Fibroblast of villous mesenchyme (primary cell): ENCODE measurements at places on chromosomes 12 and 14. TPM values are rescaled to one million over a fixed set of nuclear protein-coding genes. Genes with fewer than 3 reads are reported as not detected.

DNA sequence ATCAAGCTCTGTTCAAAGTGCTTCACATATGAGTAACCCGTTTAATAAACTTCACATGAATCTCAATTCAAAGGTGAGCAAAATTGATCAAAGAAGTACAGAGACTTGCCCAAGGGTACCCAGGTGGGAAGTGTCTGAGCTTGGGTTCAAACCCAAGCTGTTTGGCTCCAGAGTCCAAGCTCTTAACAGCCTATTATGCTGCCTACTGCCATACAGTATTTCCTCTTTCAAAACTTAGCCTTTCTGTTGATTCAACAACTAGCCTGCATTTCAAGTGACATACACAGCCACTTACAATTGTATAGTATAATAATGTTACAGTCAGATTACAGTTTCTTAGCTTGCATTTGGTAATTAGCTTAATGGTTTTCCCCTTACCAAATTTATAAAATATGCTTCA lies 29.7 kb downstream of the FRMD6 start:
- no peak for DNase-seq

DNA sequence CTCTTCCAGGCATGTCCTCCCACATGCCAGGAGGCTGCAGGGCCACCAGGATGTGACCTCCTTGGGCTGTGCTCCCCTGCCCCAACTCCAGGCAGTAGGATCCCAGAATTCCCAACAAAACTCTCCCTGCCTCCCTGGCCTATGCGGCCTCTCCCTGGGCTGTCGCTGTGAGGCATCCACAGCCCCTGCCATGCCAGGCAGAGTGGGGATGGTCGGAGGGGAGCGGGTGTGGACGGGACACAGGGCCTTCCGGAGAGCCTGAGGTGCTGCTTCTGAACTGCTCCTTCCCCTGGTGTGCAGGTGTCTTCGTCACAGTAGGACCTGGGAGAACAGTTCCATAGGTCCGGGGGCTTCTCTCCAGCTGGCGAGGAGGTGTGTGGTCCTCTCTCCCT lies 18.3 kb downstream of the GPR132 start:
- DNase-seq: no peak

DNA sequence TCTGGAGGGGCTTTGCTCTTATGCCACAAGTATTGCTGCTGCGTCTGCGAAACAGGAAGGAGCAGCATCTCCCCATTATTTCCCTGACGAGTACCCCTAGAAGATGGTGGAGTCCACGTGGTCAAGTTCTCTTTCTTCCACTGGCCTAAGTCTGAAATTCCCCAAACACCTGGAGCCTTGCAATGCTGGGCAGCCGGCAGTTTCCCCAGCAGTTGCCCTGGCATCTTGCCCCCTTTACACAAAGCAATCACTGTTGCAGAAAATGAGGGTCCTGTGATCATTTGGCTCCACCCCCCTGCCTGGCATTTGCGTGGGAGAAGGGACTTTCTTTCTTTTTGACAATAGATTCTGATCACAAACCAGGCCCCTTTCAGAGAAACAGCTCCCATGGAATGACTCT lies 56.9 kb downstream of the FOS start:
- no peak for DNase-seq

- DNase-seq: no peak
Measured at GRCh38 chr14:96309133-96309895, 53.3 kb downstream of the BDKRB1 start.

DNA sequence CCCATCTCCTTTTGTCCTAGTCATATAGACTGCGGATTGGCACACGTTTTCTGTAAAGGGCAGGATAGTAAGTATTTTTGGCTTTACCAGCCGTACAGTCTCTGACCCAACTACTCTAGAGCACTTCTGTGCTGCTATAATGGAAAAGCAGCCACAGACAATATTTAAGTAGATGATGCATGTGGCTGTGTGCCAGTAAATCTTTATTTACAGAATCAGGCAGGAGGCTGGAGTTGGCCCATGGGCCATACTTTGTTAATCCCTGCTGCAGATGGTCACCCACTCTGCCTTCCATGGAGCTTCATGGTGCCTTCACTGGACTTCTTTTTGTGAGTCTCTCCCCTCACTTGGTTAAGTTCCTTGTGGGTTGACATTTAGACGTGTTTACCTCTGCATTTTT lies 584.5 kb upstream of the TBX3 start:
- no peak for DNase-seq

- DNase-seq: no peak
Measured at GRCh38 chr14:79332504-79333197, 878.7 kb downstream of the DIO2 start.

GRCh38 chr14:56844406-56845002 lies 34.2 kb upstream of the OTX2 start:
- no peak for DNase-seq

- DNase-seq: no peak
Measured at GRCh38 chr14:58815794-58816193, 178.0 kb downstream of the DACT1 start.

GRCh38 chr12:104623883-104624282 lies 167.1 kb downstream of the CHST11 start:
- no peak for DNase-seq

DNA sequence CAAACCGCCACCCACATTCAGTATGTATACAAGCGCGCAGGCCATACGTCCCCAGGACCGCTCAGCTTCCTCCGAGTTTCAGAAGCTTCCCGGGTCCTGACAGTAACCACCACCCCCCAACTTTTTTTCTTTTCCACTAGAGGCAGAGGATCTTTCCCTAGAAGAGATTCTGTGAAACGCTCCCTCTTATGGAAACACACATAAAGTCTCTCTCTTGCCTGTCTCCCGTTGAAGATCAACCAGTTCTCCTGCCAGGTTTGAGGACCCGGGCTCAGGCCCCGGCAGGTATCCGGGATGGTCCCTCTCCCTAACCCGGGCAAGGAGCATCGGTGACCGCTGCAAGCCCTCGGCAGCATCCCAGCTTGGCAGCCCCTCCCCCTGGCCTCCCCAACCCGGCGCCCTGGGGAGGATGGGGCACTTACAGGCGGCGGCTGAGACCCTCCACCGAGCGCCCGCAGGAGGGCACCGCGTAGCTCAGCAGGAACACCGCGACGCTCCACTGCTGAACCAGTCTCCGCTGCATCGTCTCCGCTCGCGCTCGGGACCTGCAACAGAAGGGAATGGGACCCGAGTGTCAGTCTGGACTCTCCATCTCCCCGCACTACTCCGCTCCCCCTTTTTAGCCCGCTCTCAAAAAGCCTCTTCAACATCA lies 3.4 kb downstream of the PTHLH start:
- DNase-seq: peak; percentile 28

DNA sequence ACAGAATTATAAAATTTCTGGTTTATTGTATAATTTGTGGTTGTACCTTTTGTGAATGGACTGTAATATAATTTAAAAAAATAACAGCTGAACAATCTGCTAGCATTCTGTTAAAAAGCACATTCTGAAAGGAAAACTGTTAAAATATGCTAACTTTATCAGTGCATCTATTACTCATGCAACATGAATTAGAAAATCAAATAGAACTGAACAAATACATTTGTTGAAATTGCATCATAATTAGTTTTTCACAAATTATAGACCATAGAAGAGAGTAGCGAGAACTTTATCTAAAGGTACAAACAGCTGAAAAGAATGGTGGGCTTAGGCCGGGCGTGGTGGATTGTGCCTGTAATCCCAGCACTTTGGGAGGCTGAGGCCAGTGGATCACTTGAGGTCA lies 33.0 kb downstream of the PTPN21 start:
- peak; percentile 27 for DNase-seq

DNA sequence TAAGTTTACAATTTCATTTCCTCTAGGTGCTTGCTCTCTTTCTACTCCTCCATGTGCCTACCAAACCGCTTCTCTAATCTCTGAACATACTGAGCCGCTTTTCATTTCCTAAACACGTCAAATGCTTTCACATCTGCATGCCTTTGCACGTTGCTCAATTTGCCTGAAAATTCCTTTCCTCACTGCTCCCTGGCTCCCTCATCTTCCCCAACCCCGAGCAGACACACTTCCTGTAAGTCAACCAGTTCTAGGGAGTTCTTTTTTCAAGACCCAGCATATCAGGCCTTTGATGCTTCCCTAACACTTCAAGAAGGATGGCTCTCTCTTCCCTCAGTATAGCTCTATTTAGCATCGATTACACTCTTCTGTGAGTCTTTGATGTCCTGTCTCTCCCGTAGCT lies 50.3 kb downstream of the LMO3 start:
- DNase-seq: peak; percentile 65

DNA sequence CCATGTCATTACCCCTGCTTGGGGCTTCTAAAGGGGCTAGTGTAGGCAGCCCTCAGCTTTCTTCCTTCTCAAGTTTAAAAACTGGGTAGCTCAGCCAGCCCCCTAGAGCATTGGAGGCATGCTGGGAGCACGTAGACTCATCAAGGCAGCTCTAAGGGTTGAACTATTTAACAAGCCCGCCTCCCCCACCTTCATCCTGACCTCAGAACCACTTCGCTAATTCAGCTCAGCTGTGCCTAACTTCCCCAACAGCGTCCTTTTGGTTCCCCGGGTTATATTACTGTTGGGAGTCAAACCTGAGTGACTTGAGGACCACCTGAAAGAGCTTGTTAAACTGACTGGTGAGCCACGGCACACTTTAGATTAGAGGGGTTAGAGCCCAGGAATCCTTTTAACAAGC lies 30.1 kb downstream of the MAX start:
- no peak for DNase-seq

GRCh38 chr14:105076296-105076804 lies 11.1 kb upstream of the GPR132 start:
- DNase-seq: no peak

GRCh38 chr12:5963515-5963914 lies 18.5 kb upstream of the ANO2 start:
- no peak for DNase-seq

GRCh38 chr14:54369343-54369742 lies 27.5 kb upstream of the CDKN3 start:
- no peak for DNase-seq

DNA sequence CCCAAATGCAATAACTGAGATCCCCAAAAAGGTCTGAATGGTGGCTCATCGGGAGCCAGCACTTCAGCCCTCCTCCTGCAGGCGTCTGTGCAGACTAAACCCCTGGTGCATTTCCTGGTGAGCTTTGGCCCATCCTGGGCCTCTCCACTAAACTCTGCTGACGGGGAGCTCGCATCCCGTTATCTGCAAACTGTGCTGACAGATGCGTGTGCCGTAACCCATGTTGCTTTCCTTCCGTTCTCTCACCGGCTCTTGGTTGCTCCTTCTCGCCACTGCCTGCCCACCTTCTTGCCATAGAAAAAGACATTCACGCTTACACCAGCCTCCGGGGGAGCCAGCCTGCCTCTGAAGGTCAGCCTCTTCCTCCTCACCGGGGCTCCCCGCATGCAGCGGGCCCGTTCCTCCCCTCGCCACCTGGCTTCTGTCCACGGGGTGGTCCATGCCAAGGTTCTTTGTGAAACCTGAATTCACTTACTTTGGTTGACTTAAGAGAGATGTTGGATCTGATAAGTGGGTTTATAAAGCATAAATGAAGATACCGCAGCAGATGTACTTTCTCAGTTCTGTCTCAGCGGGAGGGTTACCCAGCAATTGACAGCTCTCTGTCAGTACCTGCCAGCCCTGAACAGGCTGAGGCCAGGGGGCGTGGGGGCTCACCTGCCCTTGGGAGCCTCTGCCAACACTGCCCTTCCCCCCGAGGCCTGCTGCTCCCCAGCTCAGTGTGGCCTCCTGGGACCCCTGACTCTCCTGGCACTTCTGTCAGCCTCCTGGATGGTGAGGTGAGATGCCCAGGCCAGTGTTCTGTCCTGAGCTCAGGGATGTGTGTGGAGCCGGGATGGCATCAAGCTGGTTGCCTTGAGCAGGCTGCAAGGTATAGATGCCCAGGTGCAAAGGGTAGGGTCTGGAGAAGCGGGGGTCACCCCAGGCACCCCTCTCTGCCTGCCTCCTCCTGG lies 14.2 kb downstream of the ZFYVE21 start:
- DNase-seq: no peak

DNA sequence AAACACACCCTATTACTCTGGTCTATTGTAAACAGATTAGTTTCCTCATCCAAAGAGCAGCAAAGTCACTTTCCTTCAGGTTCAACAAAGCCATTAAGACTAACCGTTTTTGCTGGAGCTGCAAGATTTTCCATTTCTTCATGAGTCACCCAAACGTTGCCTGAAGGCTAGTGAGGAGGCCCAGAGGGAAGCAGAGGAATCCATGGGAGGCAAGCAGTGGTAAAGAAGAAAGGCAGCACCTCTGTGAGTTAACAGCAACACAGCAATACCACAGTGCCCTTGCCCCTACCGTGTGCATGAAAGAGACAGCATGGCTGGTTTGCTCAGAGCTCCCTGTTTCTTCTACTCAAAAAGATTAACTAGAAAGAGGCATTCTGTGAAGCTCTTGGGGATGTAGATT lies 206.3 kb downstream of the ACSS3 start:
- DNase-seq: peak; percentile 38

DNA sequence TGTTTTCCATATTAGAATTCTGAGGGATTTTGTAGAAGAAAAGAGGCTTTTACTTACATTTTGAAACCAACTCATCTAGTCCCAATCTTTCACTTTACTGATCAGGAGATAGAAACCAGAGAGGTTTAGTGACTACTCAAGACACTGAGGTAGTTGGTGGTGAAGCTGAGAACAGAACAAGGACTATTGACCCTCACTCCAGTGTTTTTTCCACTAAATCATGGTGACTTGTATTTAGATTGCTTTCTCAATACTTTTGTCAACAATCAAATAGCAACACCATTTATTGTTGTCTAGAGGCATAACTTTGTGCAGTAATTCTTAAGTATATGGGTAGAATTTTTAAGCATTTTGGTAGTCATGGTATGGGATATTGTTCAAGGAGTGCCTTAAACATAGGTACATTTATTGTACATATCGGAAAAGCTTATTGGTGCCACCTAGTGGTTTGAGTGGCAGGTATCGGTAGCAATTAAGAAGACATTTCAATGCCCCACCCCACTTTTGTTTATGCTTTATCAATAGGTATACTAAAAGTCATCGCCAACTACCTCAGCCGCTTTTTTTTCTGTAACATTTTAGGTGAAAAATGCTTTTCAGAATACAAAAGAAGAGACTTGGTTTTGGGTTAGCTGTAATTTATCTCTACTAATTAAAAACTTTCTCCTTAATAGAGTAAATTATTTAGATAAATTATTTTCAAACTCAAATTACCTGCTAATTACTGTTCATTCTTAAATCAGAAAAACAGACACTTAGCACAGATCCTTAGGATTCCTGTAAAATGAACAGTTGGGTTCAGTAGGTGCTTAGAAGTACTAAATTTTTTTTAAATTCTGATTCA lies 47.3 kb upstream of the PAWR start:
- peak; percentile 68 for DNase-seq

GRCh38 chr12:91637789-91638624 lies 455.4 kb upstream of the DCN start:
- no peak for DNase-seq

DNAH10 gene
- 0.43 and 0.64 TPM in 2 replicates for total RNA-seq

NEUROD4 gene
- not detected in 2 replicates for total RNA-seq

CACNA1C gene
- 11.7 and 14.8 TPM in 2 replicates for total RNA-seq

NINJ2 gene
- total RNA-seq: 0.32 and 0.43 TPM in 2 replicates

PRH1 gene
- total RNA-seq: 30.2 and 32.9 TPM in 2 replicates

TCL1A gene
- not detected in 2 replicates for total RNA-seq

TAS2R50 gene
- total RNA-seq: 5.8 and 7.3 TPM in 2 replicates

BCL2L14 gene
- not detected in 2 replicates for total RNA-seq

GALNT16 gene
- total RNA-seq: under 0.01 TPM in 2 replicates
